Progenitor cell of endocrine pancreas (in vitro differentiated cells): ENCODE measurements at places on chromosomes 16 and 17. TPM values are rescaled to one million over a fixed set of nuclear protein-coding genes. Genes with fewer than 3 reads are reported as not detected.

Gene CRYM
- total RNA-seq = 9.3 and 10.5 TPM in 2 replicates

Gene CRHR1
- total RNA-seq = not detected in 2 replicates

Gene ZBTB4
- total RNA-seq = 26.8 and 28.4 TPM in 2 replicates

Gene GDPD3
- total RNA-seq = 13.3 and 13.8 TPM in 2 replicates

Gene ABCC6
- 9.8 and 12.4 TPM in 2 replicates for total RNA-seq

DNA sequence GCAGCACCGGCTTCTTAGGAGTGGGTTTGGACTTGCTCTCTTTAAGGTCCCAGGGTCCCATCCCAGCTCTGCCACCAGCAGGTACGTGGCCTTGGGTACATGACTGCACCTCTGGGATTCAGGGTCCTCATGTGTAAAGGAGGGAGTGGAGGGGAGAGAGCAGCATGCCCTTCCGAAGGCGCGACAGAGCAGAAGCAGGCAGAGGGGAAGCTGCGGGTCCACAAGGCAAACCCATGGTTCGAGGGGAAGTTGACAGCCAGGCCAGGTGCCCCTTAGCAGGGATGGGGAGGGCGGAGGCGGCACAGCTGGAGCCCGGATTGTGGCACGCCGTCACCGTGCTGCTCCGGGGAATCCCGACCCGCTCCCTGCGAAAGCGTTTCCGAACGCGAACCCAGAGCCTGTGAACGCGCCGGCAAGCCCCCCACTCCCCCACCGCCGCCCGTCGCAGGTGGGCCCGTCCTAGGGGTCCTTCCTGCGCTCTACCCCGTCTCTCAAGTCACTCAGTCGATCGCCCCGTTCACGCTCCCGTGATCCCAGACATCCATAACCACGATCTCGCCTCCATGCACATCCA lies 4.1 kb upstream of the TBX2 start:
- no peak for DNase-seq
- H3K4me1 ChIP-seq = peaks cover 25% of the 10 kb centered on the region
- H3K4me3 ChIP-seq = peak overlapping the region; percentile 16
- H3K27me3 ChIP-seq = peaks cover 55% of the 10 kb centered on the region

DNA sequence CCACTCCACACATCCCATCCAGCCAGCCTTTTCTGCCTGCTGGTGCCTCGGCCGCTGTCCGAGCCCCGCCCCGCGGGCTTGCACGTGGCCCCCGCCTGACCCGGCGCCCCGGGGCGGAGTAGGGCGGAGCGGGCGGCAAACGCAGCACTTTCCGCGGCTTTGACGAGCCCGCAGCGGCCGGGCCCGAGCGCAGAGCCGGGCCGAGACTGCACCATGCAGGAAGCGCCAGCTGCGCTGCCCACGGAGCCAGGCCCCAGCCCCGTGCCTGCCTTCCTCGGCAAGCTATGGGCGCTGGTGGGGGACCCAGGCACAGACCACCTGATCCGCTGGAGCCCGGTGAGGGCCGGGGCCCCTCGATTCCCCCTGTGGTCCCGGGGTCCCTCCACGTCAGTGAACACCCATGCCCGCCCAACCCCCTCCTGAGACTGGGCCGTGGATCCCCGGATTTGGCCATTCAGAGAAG lies at the start of gene HSF4:
Gene HSF4, plus strand, starts transcription at position 147 of the 463 bp plus-strand sequence. Its CDS starts 67 bp downstream, at position 214.
- no peak within 1 kb of the TSS for H3K27ac ChIP-seq
- H3K27me3 ChIP-seq = peaks cover 80% of the 10 kb centered on the region
- peak within 1 kb of the TSS; percentile 31 for H3K4me3 ChIP-seq

GRCh38 chr16:84084570-84085270 lies 32.0 kb downstream of the MBTPS1 start:
- no peak overlapping the region for H3K27ac ChIP-seq
- peak; percentile 44 for DNase-seq
- no peaks in the 10 kb centered on the region for H3K27me3 ChIP-seq

DNA sequence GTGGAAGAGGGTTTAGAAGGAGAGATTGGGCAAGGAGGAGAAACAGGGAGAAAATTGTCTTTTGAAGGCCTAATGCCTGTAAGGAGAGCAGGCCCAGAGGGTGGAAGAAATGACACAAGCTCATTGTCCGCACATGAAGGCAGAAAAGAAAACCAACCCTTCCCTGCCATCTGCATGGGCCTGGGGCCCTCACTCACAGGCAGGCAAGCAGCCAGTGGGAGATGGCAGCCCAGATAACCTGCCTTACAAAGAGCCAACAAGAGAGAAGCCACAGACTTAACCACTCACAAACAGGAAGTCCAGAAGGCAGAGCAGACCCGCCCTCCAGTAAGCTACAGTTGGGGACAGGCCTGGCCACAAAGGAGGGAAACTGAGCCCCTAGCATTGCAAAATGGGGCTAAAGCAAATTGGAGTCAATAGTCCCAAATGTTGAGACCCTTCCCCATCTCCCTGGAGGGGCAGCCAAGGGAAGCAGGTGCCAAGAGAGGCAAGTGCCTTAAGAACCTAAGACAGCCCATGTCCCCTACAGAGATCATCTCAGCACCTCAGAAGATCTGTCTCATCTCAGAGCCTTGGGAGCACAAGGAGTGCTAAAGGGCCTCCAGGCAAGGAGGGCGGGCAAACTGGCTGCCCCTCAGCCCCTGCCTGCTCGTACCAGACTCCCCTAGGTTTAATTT lies 7.3 kb upstream of the TSPOAP1 start:
- H3K27me3 ChIP-seq = peaks cover 16% of the 10 kb centered on the region
- peak overlapping the region; percentile 54 for H3K27ac ChIP-seq
- H3K4me3 ChIP-seq = no peak overlapping the region
- no peak for DNase-seq

DNA sequence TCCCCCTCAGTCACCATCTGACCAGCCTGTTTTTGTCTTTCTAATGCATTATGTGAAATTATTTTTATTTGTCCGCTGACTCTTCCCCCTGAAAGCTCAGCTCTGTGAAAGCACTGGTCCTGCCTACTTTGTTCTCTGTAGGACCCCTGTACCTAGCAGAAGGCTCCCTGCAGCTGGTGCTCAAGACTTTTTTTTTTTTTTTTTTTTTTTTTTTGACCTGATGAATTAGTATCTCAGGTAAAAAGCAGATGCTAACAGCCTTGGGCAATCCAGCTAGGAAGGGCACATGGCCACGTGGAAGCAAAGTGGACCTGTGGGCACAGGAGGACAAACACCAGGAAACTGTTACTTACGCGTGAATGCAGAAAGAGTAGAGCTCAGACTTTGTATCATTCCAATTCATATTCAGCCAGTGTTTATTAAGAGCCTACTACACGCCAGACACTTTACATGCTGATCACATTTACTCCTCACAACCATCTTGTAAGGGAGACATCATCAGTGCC lies 629 bp upstream of the UNC119 start:
- H3K36me3 ChIP-seq = peaks cover 20% of the 10 kb centered on the region
- no peak for DNase-seq
- H3K4me1 ChIP-seq = peaks cover 16% of the 10 kb centered on the region
- no peaks in the 10 kb centered on the region for H3K27me3 ChIP-seq
- H3K27ac ChIP-seq = peak overlapping the region; percentile 57
- H3K4me3 ChIP-seq = peak overlapping the region; percentile 90

- H3K36me3 ChIP-seq = no peaks in the 10 kb centered on the region
- H3K4me1 ChIP-seq = no peaks in the 10 kb centered on the region
- no peak overlapping the region for H3K27ac ChIP-seq
- peaks cover 10% of the 10 kb centered on the region for H3K27me3 ChIP-seq
- no peak overlapping the region for H3K4me3 ChIP-seq
These were observed 995.5 kb upstream of the GOT2 start for GRCh38 chr16:59729613-59730012.

DNA sequence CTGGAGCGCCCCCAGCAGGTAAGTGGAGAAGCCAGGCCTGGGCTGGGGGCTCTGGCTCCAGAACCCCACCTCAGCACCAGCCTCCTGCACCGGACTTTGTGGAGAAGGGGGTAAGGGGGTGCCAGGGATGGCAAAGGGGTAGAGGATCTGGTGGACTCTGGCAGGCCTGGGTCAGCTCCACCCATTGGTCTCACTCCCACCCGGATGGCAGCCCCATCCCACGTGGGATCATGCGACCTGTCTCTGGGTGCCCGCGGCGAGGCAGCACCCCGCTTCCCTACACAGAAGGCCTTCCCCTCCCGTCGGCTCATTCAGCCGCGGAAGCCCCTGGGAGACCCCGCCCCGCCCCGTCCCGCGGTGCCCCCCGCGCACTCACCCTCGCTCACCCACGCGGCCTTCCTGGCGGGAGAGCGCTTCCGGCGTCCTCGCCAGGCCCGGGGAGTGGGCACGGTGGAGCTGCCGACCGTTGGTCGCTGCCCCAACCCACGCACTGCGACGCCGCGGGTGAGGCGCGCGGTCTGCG lies 498 bp upstream of the PLEKHG4 start:
- H3K4me1 ChIP-seq = no peaks in the 10 kb centered on the region
- DNase-seq = no peak
- H3K27ac ChIP-seq = no peak overlapping the region
- H3K36me3 ChIP-seq = no peaks in the 10 kb centered on the region
- peaks cover 19% of the 10 kb centered on the region for H3K27me3 ChIP-seq
- H3K4me3 ChIP-seq = peak overlapping the region; percentile 50
